Tibial nerve (tissue), 4 donors: ENCODE measurements at places on chromosomes 6 and 20. TPM values are rescaled to one million over a fixed set of nuclear protein-coding genes. Genes with fewer than 3 reads are reported as not detected.
A peak's percentile ranks its signal among the peaks of the same experiment; 100 is the strongest.

IRF4 gene
- 1.4 TPM for total RNA-seq

ZHX3 gene
- 58.6 TPM for total RNA-seq

DAAM2 gene
- total RNA-seq, result 133 TPM

SIRPG gene
- 0.30 TPM for total RNA-seq

WFDC13 gene
- total RNA-seq, result not detected

CAGE1 gene
- total RNA-seq, result not detected

KCNK16 gene
- total RNA-seq, result not detected

UBR2 gene
- 29.4 TPM for total RNA-seq

GRCh38 chr6:54897462-54898189 lies 51.1 kb downstream of the FAM83B start:
- no peaks in the 10 kb centered on the region for H3K36me3 ChIP-seq
- no peak overlapping the region for H3K27ac ChIP-seq
- no peaks in the 10 kb centered on the region for H3K4me1 ChIP-seq
- no peaks in the 10 kb centered on the region for H3K27me3 ChIP-seq
- DNase-seq, result no peak

GRCh38 chr6:147390909-147391536 lies 117.5 kb upstream of the SAMD5 start:
- H3K4me1 ChIP-seq, result no peaks in the 10 kb centered on the region
- no peaks in the 10 kb centered on the region for H3K36me3 ChIP-seq
- H3K27me3 ChIP-seq, result no peaks in the 10 kb centered on the region
- DNase-seq, result no peak
- no peak overlapping the region for H3K4me3 ChIP-seq
- H3K27ac ChIP-seq, result no peak overlapping the region

DNA sequence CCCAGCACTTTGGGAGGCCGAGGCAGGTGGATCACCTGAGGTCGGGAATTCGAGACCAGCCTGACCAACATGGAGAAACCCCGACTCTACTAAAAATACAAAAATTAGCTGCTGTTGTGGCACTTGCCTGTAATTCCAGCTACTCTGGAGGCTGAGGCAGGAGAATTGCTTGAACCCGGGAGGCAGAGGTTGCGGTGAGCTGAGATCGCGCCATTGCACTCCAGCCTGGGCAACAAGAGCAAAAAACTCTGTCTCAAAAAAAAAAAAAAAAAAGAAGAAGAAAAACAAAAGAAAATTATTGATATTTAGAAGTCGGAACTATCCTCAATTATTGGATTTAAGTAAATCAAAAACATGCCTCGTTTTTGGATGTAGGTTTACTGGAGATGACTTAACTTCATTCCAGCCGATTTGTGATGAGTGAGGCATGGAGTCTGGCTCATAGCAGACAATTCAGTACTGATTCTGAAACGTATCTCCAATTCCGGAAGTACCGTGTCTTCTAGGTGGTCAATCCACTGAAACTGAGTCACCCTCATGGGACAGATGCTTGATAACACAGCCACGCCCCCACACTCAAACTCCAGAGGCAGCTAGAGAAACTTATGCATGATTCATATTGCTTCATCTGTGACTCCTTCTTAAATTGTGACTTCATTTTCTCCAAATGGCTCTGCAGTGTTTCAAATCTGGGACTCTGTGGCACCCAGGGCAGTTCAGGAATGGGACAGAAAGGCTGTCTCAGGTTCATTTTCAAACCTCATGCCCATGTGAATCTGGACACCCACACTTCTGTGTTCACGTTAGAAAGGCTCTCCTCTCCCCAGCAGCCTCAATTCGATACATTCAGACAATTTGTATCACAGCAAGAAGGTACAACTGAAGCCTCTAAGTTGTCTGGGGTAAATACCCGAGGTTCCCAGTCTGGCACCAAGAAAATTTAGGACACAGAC lies 110.4 kb upstream of the ARMC2 start:
- H3K4me1 ChIP-seq, result peaks cover 10% of the 10 kb centered on the region
- H3K36me3 ChIP-seq, result no peaks in the 10 kb centered on the region
- no peak overlapping the region for H3K27ac ChIP-seq
- H3K4me3 ChIP-seq, result no peak overlapping the region

DNA sequence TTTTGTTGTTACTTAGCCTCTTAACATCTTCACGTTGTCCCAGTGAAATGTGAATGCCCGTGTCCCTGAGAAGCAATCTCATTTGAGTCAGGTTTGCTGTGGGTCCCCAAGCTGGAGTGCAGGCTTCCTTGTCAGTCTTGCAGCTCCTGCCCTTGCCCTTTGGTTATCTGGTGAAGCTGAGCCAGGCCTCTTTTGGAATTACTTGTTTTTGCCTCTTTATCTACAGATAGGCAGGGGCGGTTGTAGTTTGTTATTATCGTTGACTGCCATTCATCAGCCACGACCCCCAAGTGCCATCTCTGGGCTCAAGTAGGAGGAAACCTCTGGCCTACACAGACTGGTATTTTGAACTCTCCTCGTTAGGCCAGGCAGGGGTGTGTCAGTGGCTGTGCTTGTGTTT lies 2.2 kb downstream of the TMEM14C start:
- H3K36me3 ChIP-seq, result peaks cover 54% of the 10 kb centered on the region
- peaks cover 4% of the 10 kb centered on the region for H3K4me1 ChIP-seq
- H3K27me3 ChIP-seq, result no peaks in the 10 kb centered on the region
- no peak overlapping the region for H3K27ac ChIP-seq
- no peak overlapping the region for H3K4me3 ChIP-seq

- H3K36me3 ChIP-seq, result no peaks in the 10 kb centered on the region
- no peaks in the 10 kb centered on the region for H3K4me1 ChIP-seq
- no peak for DNase-seq
- H3K4me3 ChIP-seq, result peak overlapping the region; percentile 74
- no peaks in the 10 kb centered on the region for H3K27me3 ChIP-seq
Observed at GRCh38 chr6:138105880-138106664, 1.1 kb downstream of the PERP start.

DNA sequence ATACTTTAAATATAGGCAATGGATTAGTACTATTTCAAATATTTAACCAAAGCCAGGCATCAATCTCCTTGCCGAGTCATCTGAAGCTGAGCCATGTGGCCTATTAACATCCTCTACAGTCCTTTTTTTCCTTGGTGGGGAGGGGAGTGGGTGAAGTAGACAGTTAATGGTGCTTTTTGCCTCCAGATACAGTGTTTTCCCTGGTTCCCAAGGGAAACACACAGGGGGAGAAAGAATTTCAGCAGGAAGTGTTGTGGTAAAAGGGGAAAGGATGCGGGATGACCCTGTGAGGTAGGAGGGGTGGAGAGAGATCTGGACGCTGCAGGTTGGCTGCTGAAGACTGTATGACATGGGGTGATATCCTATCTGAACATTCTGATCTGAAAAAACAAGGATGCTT lies 9.6 kb downstream of the CLDN20 start:
- H3K4me3 ChIP-seq, result no peak overlapping the region
- no peak for DNase-seq
- no peaks in the 10 kb centered on the region for H3K27me3 ChIP-seq

- no peaks in the 10 kb centered on the region for H3K4me1 ChIP-seq
- H3K36me3 ChIP-seq, result no peaks in the 10 kb centered on the region
- no peaks in the 10 kb centered on the region for H3K27me3 ChIP-seq
- H3K27ac ChIP-seq, result peak within 1 kb of the TSS; percentile 22
- DNase-seq, result no peak
- peak within 1 kb of the TSS; percentile 50 for H3K4me3 ChIP-seq
Observed at GRCh38 chr20:6122873-6123648, at the start of gene FERMT1. TSS of gene FERMT1 (minus strand) at chr20:6123030. CDS start at chr20:6119554, 3,476 bp downstream.

DNA sequence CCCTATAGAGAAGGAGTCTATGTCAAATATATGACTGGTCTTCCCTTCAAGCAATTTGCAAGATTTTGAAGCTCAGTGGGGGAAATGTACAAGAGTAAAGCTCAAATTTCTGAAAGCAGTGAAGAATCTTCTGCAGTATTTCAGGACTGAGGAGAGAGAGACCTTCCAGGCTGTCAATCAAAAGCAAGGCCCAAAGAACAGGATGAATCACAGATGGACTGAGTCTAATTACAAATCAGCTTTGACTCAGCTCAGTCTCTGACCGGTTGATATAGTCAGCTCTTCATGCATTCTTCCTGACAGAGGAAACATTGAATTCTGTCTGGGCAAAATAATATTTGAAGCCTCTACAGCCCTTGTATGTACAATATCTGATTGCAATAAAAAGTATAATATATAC lies 7.7 kb upstream of the HTR1B start:
- H3K4me1 ChIP-seq, result no peaks in the 10 kb centered on the region
- H3K27me3 ChIP-seq, result peaks cover under 1% of the 10 kb centered on the region
- no peak overlapping the region for H3K4me3 ChIP-seq
- no peaks in the 10 kb centered on the region for H3K36me3 ChIP-seq
- no peak overlapping the region for H3K27ac ChIP-seq

DNA sequence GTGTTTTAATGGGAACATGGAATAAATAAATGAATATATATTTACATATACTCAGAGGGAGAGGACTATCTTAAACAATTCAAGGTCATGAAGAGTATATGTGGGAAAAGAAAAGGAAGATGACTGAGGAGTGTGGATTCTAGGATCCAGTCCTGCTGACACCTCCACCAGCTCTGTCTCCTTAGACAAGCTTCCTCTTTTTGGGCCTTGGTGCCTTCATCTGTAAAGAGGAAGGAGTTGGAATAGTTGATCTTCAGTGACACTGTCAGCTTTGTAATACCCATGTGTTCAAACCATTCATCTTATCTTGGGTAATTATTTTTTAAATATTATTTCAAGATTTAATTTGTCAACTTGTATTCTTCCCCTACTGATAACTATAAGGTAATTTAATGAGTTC lies 338.0 kb downstream of the ADGRB3 start:
- H3K27me3 ChIP-seq, result no peaks in the 10 kb centered on the region
- H3K4me3 ChIP-seq, result no peak overlapping the region
- no peak for DNase-seq
- no peak overlapping the region for H3K27ac ChIP-seq

- no peak overlapping the region for H3K27ac ChIP-seq
- no peaks in the 10 kb centered on the region for H3K36me3 ChIP-seq
- DNase-seq, result no peak
- H3K4me3 ChIP-seq, result no peak overlapping the region
- H3K27me3 ChIP-seq, result peaks cover 48% of the 10 kb centered on the region
Observed at GRCh38 chr20:63090682-63091571, 84.2 kb upstream of the BHLHE23 start.

DNA sequence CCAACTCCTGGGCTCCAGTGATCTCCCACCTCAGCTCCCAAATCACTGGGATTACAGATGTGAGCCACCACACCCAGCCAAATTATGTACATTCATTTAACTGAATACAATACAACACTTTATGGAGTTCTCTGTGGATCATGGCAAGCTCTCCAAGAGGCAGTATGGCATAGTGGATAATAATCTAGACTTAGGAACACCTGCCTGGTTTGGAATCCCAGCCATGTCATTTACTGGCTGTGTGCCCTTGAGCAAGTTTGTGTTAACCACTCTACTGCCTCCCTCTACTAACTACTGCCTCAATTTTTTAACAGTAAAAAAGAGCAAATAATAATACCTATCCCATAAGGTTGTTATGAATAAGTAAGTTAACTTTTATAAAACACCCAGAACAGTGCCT lies 1.9 kb upstream of the ETV7 start:
- H3K27me3 ChIP-seq, result no peaks in the 10 kb centered on the region
- H3K4me3 ChIP-seq, result no peak overlapping the region

DNA sequence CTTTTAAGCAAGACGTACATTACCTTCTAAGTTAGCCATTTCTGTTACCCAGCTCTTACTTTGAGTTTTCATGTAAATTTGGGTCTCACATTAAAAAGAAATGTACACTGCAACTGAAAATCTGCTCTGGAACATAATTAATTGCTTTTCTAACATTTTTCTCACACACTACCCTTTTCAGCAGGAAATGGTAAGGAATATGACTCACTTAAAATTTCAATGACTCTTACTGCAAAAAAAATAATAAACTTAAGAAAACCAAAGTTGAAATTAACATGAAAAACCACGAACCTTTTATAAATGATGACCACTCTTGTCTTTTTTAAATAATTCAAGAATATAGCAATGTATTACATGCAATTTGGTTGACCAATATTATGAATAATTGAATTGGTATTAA lies 1.3 kb downstream of the CGA start:
- no peaks in the 10 kb centered on the region for H3K36me3 ChIP-seq
- no peaks in the 10 kb centered on the region for H3K27me3 ChIP-seq
- H3K4me1 ChIP-seq, result no peaks in the 10 kb centered on the region
- no peak for DNase-seq

GRCh38 chr6:70415660-70416059 lies 2.4 kb downstream of the FAM135A start:
- H3K4me3 ChIP-seq, result no peak overlapping the region
- H3K4me1 ChIP-seq, result peaks cover 28% of the 10 kb centered on the region
- no peak overlapping the region for H3K27ac ChIP-seq
- DNase-seq, result no peak
- H3K27me3 ChIP-seq, result no peaks in the 10 kb centered on the region
- peaks cover 34% of the 10 kb centered on the region for H3K36me3 ChIP-seq

DNA sequence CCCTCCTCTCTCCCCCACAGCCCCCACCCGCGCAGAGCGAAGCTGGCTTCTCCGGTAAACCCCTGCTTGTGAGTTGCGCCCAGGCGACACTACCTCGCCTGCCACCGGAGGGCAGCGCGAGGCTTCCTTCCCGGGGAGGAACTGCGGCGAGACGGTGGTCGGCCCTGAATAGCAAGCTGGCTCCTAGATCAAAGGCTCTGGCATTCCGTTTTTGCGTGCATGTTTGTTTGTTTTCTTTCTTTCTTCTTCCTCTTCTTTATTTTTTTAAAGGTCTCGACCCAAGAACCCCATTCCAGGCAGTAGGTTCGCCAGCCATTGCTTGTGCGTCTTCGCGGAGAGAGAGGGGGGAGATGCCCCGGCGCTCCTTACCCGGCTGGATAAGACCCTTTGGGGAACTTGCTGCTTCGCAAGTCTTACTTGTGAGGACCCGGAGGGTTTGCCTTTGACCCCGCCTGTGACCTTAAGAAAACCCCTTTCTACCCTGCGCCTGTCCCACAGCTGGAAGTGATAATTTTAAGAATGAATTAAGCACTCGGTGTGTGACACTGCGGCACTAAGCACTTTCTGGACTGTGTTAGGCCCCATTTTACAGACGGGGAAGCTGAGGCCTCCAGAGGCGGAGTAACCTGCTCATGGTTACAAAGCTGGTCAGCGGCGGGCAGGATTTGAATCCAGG lies 92.7 kb upstream of the SIRPA start:
- no peaks in the 10 kb centered on the region for H3K4me1 ChIP-seq
- H3K4me3 ChIP-seq, result peak overlapping the region; percentile 26
- peak; percentile 33 for DNase-seq
- peaks cover 5% of the 10 kb centered on the region for H3K27me3 ChIP-seq
- no peaks in the 10 kb centered on the region for H3K36me3 ChIP-seq

- peak overlapping the region; percentile 16 for H3K4me3 ChIP-seq
- peak overlapping the region; percentile 100 for H3K27ac ChIP-seq
- no peaks in the 10 kb centered on the region for H3K36me3 ChIP-seq
- no peak for DNase-seq
- peaks cover 67% of the 10 kb centered on the region for H3K4me1 ChIP-seq
Observed at GRCh38 chr20:31717478-31718201, 5.0 kb downstream of the BCL2L1 start.

GRCh38 chr20:43903953-43904826 lies 10.5 kb upstream of the TOX2 start:
- no peaks in the 10 kb centered on the region for H3K36me3 ChIP-seq
- no peak for DNase-seq
- no peaks in the 10 kb centered on the region for H3K27me3 ChIP-seq
- no peak overlapping the region for H3K27ac ChIP-seq
- peaks cover 7% of the 10 kb centered on the region for H3K4me1 ChIP-seq

GRCh38 chr20:56278196-56278595 lies 29.7 kb downstream of the MC3R start:
- no peaks in the 10 kb centered on the region for H3K4me1 ChIP-seq
- no peak overlapping the region for H3K27ac ChIP-seq
- no peak for DNase-seq
- no peak overlapping the region for H3K4me3 ChIP-seq
- no peaks in the 10 kb centered on the region for H3K27me3 ChIP-seq
